ENCODE measurements at places on chromosomes 12 and 14.

DNA sequence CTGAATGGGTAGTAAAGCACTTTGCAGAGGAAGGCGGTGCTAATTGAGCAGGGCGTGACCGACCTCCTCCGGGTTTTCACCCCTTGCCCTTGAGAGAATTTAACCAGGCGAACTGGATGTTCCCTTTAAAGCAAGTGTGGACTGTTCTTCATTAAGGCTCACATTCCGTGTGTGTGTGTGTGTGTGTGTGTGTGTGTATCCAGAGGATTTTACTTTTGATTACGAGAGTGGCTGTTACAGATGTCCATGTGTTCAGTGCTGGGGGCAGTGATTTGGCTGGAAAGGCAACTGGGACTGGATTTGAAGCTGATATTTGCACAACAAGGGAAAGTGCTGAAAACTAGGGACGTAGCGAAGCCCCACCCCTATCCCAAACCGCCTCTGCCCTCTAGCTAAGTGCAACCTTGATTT, 2.2 kb downstream of the TMEM132C start:
- DNase-seq: no peak

DNA sequence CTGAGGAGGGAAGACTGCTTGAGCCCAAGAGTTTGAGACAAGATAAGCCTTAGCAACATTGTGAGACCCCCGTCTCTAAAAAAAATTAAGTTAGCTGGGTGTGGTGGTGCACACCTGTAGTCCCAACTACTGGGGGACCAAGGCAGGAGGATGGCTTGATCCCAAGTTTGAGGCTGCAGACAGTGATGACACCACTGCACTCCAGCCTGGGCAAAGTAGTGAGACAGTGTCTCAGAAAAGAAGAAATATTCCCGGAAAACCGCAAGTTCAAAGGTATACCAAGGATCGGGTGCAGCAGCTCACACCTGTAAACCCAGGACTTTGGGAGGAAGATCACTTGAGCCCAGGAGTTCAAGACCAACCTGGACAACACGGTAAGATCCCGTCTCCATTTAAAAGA, 5.8 kb downstream of the PTGES3 start:
- DNase-seq: no peak

DNA sequence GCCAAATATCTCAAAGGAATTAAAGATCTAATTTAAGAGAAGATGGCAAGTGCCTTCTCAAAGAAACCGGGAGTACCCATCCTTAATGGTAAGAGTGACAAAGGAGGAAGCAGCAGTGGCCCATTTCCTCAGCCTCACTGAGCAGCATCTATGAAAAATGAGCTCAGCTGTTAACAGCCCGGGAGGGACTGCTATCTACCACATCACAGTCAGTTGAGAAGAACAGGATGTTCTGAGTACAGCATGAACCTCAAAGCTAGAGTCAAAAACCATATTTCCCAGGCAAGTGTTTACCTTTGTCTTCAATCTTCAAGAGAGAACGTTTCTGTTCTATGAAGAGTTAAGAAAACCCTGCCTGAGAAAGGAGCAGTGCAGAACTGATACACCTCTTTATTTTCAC, 115.0 kb downstream of the BTG1 start:
- no peak for DNase-seq

DNA sequence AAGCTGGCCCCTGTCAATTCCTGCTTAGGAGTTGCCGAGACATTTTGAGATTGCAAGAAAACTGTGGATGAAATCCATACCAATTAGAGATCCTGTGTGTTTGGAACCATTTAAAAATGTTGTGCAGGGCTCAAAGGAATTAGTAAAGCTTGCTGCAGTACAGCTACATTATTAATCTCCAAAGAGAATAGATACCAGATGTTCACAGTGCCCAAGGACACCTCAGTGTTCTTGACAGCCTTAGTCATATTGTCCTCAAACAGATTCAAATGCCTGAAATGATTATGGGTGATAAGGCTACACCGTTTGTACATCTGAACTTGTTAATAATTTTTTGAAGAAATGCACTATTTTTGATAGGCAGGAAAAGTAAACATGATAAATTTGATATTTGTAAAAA, 164.6 kb downstream of the MSRB3 start:
- DNase-seq: no peak

DNA sequence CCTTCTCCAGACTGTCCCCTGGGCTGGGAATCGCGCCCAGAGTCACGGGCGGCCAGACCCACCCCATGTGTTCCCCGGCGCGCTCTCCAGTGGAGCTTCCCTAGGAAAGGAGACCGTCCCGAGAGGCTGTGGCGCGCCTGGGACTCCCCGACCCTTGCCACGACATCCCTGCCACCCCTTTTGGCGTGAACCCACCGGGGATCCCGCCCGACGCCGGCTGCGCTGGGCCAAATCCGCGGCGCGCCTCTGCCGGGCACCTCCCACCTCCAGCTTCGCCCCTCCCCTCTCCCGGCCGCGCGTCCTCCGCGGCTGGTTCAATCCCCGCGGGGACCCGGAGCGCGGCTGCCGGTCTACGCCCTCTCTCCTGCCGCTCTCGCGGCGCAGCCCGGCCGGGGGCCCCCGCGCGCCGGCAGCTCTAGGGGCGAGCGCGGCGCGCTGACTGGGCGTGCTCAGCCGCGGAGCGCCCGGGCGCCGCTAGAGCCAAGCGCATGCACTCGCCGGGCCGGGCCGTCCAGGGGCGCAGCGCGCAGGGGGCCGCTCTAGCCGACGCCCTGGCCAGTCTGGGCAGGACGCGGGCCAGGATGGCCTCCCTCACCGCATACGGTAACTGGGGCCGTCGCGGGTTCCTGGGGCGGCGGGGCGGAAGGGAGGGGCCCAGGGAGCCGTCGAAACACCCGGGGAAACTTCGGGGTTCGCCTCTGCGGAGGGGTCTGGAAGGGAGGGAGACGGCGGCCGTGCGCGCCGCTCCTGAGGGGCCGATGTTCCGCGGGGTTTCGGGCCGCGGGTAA, 77.4 kb upstream of the ANO4 start:
- DNase-seq: peak; percentile 39

- DNase-seq: no peak
These were observed 176.4 kb downstream of the KCNA5 start for GRCh38 chr12:5220099-5220498.

DNA sequence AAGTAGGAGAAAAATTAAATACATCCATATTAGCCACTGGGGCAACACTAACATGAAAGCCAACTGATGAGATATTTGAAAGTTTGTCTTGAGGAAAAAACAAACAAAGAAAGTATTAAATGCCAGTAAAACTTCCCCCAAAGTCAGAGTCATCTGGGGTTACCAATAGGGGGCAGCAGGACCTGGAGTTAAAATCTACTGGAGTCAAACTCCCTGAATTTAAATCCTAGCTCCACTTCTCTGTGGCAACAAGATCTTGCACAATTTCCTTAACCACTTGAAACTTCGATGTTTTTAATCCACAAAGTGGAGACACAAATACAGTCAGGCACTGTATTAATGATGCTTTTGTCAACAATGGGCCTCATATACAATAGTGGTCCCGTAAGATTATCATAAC, 14.4 kb downstream of the PLEKHG7 start:
- DNase-seq: no peak

- no peak for DNase-seq
These were observed 87.5 kb downstream of the SCARB1 start for GRCh38 chr12:124776125-124776513.

Data from T1000 (cell line).